CD4-positive, alpha-beta T cell treated with Interleukin-15 for 4 hours (primary cell): ENCODE measurements at places on chromosomes 3 and 15.

DNA sequence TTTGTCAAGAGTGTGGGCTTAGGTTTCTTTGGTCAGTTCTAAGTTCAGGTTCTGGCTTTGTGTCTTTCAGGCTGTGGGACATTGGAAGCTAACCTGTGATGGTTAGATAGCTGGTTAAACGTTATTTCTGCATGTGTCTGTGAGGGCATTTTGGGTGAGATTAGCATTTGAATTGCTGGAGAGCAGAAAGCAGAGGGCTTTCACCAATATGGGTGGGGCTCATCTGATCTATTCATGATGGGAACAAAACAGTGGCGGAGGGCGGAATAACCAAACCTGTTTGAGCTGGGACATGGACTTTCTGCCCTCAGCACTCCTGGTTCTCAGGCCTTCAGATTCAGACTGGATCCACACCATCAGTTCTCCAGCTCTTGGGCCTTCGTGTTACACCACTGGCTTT is 195.4 kb downstream of the KLF13 start:
- DNase-seq, result no peak

DNA sequence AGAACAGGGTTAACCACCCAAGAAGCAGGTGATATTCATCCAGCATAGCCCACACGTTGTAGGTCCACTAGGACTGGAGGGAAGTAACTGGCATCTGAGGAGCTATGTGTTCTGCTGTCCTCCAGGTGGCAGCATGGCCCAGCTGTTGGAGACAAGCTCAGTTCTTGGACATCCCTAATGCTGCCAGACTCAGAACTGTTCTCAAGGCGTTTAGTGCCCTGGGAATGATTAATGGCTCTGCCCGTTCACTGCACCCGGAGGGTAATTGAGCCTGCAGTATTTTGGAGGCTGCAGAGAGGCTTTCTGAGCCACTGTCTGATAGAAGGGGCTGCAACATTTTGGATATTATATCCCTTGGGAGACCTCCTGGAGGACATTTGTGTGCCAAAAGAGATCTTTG is 521.3 kb upstream of the SEMA6D start:
- peak; percentile 22 for DNase-seq

DNA sequence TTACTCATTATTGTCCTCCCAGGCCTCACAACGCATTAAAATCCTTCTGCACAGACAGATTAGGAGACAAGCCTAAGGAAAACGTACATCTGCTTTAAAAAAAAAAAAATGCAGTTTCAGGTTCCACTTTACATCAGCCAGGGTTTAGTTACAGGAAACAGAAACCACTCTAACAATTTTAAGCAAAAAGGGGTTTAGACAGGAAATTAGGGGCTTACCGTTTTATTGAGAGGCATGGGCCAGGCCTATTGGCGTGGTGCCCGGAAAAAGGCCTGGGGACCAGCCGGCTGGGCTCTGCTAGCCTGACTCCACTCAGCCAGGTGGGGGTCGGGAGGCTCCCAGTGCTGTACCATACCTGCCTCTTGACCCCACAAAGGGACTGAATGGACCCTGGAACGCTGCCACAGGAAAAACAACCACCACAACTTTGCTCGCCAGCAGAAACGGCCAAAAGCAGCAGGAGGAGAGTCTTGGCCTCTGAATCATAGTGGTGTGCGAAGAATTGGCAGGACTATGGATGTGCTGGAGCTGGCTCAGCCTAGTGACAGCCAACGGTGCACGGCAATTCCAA is 124.3 kb downstream of the CHSY1 start:
- peak; percentile 28 for DNase-seq

DNA sequence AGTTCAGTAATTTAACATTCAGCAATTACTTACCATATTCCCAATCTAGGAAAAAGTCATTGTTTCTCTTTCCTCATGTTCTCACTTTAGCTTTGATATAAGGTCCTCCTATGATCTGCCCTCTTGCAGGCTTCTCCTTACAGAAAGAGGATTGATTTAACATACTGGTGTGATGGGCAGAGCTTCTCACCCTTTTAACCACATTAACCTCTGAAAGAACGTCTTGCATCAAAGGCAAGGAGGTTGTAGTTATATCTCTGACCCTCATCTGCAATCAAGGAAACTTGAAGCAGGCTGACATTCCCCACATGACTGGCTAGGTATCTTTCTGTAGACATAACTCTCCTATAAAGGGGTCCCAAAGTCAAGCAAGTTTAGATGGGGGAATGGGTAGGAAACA is 39.5 kb downstream of the BTLA start:
- DNase-seq, result no peak

DNA sequence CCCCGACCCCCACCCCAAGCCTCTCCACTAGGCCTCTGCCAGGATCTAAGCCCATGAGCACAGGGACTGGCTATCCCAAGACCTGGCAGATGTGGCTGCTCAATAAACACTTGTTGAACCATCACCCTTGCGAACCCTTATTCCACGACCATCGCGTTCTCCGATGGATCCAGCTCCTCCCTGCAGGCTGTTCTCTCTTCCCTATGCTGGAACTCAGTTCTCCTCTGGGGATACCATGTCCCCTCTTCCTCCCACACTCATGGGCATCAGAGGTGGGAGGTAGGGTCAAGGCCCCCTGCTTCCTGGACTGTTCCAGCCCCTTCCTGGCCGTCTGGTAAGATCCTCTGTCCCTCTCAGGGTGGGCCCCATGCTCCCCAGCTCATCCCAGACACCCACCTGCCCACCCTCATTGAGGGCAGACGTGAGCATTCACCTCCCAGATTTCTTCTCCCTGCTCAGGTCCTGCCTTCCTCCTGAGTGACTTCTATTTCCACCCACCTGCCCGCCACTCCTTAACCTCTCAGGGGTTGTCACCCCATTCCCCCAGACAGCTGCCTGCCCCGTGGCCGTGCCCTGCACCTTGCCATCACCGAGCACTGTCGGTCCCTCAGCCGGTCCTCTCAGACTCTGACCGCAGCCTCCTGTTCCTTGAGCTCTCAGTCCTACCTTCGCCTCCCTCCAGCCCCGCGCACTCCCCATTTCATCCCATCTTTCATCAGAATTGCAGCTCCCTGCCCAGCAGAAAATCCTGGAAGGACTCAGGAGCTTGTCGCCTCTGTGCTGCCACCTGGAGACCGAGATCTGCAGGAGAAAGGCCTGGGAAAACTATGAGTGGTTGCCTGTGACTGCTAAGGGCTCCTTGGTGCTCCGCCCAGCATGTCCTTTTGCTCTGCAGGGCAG is 42.0 kb downstream of the PML start:
- no peak for DNase-seq

DNA sequence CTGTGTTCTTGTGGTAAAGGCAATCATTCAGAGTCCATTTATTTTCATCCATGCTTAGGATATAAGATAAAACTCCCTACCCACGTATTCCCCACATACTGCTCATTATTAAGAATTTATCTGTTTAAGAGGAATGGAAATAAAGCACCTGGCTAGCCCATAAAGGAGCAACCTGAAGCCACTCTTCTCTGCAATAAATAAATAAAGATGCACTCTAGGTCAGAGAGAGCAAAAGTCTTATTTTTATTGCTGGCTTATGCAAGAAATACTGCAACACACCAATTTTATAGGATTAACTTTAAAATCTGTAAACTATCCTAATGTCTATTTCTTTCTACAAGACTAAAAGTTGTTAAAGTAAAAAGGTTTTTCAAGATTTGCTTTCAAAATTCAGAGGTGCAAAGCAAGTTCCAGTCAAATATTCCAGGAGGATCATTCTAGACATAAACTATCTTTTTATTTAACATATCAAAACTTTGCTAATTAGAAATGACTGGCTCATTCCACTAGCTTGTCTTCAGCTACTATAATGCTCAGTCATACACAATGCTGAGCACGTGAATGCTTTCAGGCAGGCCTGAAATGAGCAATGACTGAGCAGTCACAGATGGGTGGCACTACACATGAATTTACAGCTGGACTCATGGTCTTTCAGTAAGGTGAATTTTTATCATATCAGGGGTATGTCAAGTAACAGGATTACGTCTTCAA is 7.1 kb downstream of the TJP1 start:
- no peak for DNase-seq

DNA sequence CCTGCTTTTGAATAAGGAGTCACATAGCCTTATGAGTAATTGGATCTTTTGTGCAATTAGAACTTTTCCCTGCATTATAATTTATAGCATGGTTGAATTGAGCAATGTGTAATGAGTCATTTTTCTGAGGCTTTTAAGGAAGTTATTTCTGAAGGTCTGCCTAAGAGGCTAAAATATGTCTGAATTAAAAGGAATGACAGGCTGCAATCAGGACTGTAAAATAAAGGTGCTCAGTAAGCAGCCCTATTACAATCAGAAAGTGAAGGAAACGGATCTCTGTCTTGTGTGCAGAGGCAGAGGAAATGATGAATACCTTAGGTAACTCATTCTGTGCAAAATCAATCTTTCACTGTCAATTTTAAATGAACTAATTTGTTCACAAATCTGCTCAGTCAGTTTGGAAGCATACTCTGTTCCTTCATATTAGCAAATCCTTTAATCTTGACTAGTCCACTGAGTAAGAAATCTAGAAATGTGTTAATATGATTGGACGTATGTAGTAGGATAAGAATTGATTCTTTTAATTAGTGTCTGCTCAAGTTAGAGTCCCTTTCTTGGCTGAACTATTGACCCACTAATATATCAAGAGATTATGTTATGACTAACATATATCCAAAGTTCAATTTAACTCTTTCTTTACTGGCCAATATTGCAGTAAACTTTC is 290.1 kb downstream of the ZIC1 start:
- DNase-seq, result no peak

DNA sequence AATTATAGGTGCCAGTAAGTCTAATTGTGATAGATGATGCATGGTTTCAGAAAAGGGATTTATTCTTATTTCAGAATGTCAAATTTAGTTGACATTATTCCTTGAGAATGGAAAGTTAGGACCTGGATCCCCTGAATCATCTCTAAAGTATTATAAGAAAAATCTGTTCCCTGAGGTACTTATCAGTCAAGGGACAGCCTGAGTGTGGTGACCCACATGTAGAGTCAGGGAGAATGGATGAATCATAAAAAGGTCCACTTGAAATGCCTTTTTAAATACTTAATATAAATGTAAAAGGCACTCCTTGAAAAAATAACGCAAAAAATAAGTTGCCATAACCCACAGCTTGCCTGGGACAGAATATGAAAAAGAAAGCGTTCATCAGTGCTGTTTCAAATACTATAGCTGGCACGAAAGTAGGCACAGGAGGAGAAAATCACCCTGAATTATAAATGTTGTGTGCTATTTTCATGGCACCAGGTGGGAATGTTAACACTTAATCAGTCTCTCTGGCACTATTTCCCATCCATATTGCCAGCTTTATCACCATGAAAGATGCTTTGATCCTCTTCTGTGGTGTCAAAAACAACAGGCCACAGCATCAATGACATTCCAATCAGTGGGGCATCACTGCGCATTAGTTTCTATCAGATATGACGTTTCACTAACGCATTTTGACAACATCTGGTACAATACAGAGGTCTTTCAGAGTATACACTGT is 208.5 kb downstream of the EPHA3 start:
- no peak for DNase-seq

DNA sequence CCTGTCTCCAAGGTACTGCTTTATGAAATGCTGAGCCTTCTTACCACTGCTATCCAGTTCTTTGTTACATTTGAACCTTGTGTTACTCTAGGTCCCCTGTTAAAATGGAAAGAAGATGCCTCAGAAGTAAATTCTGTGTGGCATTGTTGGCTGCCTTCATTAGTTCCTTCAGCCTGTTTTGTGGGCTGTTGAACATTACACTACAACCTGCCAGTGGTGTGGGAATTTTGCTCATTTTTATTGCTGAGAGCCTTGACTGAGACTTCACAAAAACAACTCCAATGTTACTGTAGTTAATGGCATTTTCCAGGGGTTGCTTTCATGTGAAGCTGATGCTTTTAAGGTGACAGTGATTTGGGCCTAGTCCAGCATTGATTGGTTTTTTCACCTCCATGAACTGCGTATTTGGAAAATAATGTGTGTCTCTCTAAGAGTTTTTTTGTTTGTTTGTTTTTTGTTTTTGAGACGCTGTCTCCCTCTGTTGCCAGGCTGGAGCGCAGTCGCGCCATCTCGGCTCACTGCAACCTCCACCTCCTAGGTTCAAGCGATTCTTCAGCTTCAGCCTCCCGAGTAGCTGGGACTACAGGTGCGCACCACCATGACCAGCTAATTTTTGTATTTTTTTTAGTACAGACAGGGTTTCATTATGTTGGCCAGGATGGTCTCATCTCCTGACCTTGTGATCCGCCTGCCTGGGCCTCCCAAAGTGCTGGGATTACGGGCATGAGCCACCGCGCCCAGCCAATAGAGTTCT is 4.3 kb downstream of the MAPK6 start:
- no peak for DNase-seq

DNA sequence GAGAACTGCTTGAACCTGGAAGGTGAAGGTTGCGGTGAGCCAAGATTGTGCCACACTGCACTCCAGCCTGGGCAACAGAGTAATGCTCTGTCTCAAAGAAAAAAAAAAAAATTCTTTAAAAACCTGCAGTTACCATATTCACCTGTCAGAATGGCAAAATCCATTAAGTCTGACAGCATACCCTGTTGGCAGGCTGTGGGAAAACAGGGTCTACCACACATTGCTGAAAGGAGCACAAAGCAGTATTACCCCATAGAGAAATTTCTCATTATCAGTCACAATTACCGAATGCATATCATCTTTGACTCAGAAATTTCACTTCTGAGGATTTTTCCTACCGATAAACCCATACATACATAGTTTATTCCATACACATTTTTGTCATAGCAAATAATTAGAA is 264.1 kb upstream of the SLCO3A1 start:
- no peak for DNase-seq

DNA sequence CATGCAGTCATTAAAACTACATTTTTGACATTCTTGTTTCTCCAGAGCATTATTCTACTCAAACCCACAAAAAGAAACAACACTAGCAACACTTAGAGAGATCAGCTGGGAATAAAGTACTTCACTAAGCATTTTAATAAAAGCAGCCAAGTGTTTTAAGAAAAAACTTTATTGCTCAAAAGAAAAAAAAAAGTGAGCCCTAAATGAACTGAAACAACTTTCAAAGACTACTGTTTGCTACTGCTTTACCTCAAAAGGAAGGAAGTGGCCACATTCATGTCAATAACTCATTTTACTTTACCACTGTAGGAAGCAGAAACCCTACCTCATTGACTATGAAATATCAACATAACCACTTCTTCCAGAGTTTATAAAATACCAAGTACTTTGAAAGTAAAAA is 91.3 kb downstream of the UACA start:
- peak; percentile 24 for DNase-seq

GRCh38 chr3:148582126-148582525 is 115.6 kb upstream of the AGTR1 start:
- no peak for DNase-seq
